ENCODE measurements at places on chromosomes 1 and 21.

DNA sequence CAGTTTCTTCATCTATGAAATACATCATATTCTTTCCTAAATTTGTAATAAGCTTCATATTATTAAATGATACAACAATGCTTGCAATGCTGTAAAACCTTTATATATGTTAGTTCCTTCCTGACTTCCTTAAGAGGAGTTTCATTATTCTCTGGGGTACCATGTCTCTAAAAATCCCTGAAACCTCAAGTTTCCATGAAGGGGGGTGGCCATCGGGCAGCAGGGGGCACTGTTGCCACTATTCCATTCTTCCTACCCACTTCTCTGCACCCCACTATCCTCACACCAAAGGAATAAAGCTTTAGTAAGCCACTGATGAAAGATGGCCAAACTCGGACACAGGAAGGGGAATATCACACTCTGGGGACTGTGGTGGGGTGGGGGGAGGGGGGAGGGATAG lies 9.0 kb upstream of the DMRTB1 start:
- DNase-seq = no peak

DNA sequence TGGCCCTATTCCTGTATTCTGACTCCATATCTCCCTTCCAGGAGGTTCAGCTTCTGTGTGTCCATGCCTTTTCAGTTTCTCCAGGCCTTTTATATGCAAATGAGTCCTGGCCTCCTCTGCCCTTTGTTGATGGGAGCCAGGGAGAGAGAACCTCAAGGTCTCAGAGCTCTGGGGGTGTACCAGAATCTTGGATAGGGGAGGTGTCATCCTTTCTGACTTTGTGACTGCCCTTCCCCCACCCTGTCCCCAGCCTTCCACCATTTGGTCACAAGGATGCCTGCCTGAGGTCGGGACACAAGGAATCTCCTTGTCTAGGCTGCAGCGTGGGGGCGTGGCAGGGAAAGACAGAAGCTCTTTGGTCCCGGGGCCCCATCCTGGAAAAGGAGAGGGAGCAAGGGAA lies 18.6 kb downstream of the LURAP1 start:
- peak; percentile 56 for DNase-seq

DNA sequence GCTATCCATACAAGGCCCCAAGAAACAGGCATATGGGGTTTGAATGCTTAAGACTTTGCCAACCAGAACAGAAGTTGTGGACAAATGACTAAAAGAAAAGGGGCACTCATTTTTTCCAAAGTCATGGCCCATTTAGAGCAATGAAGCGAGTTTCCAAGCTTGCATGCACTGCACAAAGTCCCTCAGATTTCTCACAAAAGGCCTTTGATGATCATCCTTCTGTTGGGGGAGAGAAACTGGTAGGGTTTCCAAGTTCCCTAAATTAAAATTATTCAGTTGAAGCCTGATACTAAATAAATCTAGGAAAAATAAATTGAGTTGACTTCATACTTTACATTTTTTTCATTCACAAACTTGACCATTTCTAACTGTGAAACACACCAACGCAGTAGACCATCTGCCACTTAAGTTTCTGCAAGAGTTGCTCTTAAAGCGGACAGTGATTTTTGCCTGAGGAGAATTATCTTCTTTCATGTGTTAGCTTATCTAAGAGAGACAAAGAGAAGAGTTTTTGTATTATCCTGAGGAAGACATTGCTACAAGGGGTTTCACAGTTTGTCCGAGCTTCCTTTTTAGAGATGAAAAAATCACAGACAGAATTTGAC lies 139.2 kb downstream of the SEC16B start:
- DNase-seq = no peak

DNA sequence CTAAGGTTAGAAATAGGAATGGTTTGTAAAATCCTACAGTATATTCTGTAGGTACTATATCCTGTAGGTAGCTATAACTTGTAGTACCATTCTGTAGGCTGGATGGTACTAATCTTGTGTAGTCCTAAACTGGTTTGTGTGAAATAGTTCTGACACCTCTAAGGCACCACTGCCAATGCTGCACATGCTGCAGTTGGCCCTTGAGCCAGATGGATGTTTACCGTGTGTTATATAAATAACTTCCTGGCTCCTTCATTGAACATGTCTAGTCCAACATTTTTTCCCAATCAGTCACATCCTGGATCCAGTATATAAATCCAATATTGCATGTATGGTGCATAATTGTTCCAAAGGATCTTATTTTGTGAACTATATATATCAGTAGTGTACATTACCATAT lies 89.5 kb upstream of the GNG4 start:
- no peak for DNase-seq

- no peak for DNase-seq
These were observed 79.6 kb downstream of the SASS6 start for GRCh38 chr1:100053119-100053518.

DNA sequence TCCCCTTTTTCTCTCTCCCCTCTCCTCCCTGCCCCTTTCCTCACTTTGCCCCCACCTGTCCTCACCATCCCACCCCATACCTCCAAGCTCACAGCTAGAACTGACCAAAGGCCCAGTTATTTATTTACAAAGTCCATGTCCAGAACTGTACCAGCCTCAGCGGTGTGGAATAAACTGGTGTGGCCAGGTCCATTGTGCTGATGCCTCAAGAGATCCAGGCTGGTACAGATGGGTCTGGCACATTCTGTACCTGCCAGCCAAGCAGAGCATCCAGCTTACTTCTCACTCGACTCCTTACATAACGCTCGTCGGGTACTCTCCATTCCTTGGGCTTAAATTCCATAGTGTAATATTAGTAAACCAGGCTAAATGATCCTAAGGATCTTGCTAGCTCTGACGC lies 11.8 kb downstream of the PDZK1IP1 start:
- DNase-seq = no peak

GRCh38 chr1:26890467-26890796 lies 349 bp upstream of the GPN2 start:
- no peak for DNase-seq

DNA sequence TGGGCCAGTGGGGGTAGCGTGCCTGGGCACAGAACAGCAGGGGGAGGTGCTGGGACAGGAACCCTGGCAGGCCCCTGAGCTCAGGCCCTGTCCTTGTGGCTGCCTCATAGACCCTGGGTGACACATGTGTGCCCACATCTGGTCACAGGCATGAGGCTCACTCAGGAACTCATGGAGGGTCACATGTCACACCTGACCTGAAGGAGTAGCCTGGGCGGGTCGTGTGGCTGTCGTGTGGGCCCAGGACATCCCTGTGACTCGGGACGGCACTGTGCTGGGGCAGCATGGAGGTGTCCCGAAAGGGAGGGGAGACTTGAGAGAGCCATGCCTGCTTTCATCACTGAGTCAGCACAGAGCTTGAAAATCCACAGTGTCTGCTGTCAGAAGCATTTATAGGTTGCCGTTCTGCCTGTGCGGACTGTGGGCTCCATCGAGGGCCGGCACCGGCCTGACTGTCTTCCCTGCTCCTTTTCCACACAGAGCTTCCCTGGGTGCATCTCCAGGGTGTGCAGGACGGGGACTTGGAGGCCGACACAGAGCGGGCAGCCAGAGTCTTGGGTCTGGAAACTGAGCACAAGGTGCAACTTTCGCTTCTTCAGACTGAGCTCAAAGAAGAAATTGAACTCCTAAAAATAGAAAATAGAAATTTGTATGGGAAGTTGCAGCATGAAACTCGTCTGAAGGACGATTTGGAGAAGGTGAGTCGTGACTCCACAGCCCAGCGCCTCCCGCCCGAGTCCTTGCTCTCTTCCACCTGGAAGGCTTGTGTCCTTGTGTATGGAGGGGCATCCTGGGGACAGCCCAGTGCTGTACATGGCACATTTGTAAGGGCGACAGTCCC lies 32.8 kb downstream of the PCNT start:
- no peak for DNase-seq
